ENCODE measurements at places on chromosomes 6 and 20.

GRCh38 chr6:26570027-26570809 lies 26.5 kb upstream of the ABT1 start:
- no peak for DNase-seq

- DNase-seq = peak; percentile 85
These were observed 150.8 kb downstream of the PRL start for GRCh38 chr6:22145823-22146677.

GRCh38 chr20:53389516-53390300 lies 203.9 kb downstream of the ZNF217 start:
- no peak for DNase-seq

DNA sequence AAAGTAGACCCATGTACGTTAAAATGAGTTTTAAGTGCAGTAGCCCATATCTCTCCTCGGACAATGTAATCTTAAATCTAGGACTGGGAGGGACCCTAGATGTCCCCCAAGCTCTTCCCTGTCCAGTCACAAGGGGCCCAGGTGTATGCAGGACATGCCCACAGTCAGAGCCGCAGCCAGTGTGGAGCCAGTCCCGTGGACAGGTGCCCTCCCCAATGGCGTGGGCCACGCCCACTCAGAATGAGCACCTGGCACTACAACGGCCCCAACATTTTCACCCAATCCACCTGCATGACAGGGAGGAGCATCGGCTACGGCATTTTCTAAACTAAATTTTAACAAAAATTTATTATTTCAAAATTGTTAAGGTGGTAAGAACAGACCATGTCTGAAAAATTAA lies 53.2 kb downstream of the WDR27 start:
- no peak for DNase-seq

DNA sequence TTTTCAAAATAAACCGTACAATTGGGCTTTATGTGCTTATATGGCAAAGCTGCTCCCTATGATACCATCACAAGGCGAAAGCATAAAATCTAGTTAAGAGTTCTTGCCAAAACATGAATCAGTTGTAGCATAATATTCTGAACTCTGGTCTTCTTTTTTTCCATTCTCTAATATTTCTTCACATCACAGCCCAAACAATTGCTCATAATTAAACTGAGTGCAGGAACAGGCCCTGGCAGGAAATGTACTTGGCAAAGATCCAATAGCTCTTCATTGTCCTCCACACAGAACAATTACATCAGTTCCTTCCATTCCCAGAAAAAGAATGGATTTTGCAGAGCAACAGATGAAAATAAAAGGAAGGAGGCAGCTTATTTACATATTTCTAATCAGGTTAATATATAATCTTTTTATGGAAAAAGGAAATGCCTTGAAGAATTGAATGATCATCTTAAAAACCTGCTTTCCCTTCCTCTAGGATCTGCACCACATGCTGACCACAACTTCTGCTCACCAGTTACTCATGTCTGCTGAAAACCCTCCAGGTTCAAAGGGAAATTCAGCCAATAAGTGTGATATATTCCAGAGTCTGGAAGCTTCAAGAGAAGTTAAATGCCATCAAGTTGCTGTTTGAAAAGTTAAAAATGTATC lies 123.3 kb upstream of the COL21A1 start:
- peak; percentile 89 for DNase-seq

- DNase-seq = no peak
These were observed 244.4 kb upstream of the HSF2 start for GRCh38 chr6:122154912-122155575.

DNA sequence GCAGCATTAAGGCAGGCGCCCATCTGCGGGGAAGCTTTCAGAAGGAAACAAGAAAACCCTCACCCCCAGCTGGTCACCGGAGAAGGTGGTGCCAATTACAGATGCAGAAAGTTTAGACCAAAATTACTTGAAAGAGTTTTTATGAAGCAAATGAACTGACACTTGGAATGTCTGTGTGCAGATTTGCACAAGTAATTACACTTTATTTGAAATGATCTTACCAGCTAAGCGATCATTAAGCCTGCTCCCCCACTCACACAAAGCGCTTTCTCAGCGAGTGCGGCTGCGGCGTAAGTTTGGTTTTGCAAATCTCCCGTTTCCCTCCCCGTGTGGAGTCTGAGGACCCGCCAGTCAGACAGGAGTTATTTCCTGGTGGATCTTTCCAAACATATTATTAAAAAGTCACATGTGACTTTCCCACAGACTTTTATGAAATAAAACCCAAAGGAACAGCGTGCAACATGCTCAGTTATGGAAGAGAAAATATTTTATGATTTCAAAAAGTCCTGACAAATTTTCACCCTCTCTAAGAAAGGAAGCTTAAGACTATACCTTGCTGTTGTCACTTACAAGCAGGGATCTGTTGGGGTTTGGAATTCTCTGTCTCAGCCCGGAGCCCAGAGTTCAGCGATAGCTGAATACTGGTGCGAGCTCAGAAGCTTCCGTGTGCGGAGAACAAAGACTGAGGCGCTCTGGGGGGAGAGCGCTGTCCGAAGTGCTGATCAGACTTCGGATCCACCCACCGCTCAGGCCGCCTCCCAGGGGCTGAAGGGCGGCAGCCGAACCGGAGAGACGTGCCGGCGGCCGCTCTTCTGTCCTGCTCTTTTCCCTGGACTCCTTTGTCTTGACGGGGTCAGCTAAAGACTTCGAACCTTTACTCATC lies 2.7 kb upstream of the MYT1 start:
- DNase-seq = peak; percentile 37

Data from fibroblast of skin of right quadriceps (primary cell).